ENCODE measurements at places on chromosomes 2 and 18. TPM values are rescaled to one million over a fixed set of nuclear protein-coding genes. Genes with fewer than 3 reads are reported as not detected.

GRCh38 chr2:129369437-129369836 is 610.0 kb upstream of the RAB6C start:
- DNase-seq: no peak
- no peaks in the 10 kb centered on the region for H3K4me1 ChIP-seq
- H3K36me3 ChIP-seq: no peaks in the 10 kb centered on the region
- no peak overlapping the region for H3K27ac ChIP-seq

- no peaks in the 10 kb centered on the region for H3K27me3 ChIP-seq
- H3K4me1 ChIP-seq: no peaks in the 10 kb centered on the region
- no peak overlapping the region for H3K27ac ChIP-seq
- H3K36me3 ChIP-seq: no peaks in the 10 kb centered on the region
Observed at GRCh38 chr2:230847883-230848388, 16.8 kb upstream of the ITM2C start.

DNA sequence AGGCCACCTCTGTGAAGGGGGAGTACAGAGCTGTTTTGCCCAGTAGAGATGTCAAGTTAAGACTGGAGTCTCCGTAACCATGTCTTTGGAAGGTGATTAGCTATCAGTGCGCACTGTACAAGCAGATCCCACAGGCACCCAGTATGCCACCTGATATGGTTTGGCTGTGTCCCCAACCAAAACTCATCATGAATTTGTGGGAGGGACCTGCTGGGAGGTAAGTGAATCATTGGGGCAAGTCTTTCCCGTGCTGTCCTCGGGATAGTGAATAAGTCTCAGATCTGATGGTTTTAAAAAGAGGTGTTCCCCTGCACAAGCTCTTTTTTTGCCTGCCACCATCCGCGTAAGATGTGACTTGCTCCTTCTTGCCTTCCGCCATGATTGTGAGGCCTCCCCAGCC is 90.2 kb downstream of the ACTR2 start:
- no peak overlapping the region for H3K27ac ChIP-seq
- no peaks in the 10 kb centered on the region for H3K4me1 ChIP-seq
- no peak overlapping the region for H3K4me3 ChIP-seq
- H3K36me3 ChIP-seq: peaks cover 17% of the 10 kb centered on the region
- no peaks in the 10 kb centered on the region for H3K27me3 ChIP-seq

DNA sequence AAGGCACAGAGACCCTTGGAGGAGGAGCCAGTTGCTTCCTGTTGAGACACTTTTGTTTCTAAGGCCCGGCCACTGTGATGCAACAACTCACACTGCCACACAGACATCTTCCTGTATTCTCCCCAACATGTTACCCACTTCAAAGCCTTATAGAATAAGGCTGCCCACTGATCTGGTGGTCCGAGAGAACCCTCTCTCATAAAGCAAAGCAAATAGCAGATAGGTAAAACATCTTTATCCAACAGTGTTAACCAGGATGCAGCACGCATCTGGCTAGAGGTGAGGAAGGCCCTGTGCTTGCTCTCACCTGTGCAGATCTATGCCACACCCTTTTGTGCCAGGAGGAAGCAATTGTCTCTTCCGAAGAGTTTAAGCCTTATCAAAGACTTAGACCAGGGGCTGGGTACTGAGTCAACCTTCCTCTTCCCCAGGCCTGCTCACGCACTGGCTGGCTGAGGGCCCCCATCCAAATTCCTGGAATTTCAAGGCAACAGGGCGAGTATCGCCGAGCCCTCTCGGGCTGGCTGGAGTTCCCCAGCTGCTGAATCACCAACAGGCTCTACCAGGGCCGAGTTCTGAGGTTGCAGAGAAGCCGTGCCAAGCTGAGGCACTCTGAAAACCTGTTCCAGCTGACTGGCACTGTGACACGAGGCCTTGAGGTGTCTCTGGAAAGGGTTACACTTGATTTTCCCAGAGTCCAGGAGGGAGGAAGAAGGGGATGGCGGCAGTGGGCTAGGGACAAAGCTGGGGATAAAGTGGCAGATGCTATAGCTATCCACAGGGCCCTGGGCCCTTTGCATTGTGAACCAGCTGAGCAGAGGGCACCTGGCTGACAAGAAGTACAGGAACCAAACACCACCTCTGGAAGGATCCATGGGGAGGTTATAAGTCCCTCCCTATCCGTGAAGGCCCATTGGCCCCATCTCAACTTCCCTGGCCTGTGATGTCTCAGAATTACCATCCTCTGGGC is 29.3 kb downstream of the TGFA start:
- no peak overlapping the region for H3K27ac ChIP-seq
- peaks cover 5% of the 10 kb centered on the region for H3K4me1 ChIP-seq
- H3K36me3 ChIP-seq: no peaks in the 10 kb centered on the region
- no peaks in the 10 kb centered on the region for H3K27me3 ChIP-seq
- peak; percentile 65 for DNase-seq

DNA sequence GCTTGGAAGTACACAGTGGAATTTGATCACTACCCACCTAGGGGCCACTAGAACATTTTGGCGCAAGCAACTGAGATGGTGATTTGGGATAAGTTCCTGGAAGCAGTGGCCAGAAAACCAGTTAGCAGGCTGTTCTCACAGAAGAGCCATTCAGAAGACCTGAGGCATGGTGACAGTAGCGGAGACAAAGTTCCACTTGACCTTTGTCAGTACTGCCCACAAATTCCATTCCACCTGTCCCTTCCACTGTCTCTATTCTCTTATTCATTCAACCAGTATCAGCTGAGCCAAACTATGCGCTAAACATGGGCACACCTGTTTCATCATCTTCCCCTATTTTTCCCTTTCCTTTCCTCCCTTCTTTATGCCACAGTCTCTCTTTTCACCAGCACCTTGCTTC is 59.2 kb upstream of the PPP1CB start:
- H3K27me3 ChIP-seq: no peaks in the 10 kb centered on the region
- no peak overlapping the region for H3K4me3 ChIP-seq
- H3K27ac ChIP-seq: no peak overlapping the region
- no peaks in the 10 kb centered on the region for H3K36me3 ChIP-seq
- H3K4me1 ChIP-seq: no peaks in the 10 kb centered on the region
- DNase-seq: no peak

GRCh38 chr2:236658974-236659757 is 89.5 kb downstream of the ACKR3 start:
- no peak overlapping the region for H3K4me3 ChIP-seq
- no peak for DNase-seq
- H3K36me3 ChIP-seq: no peaks in the 10 kb centered on the region
- H3K4me1 ChIP-seq: peaks cover 9% of the 10 kb centered on the region

The LCT gene
- 0.04 TPM for total RNA-seq

The LYPD6 gene
- 3.0 TPM for total RNA-seq

The AGXT gene
- total RNA-seq: not detected

Measured in H9 (cell line).